ENCODE measurements at places on chromosomes 7 and 10.

- no peak for DNase-seq
Measured at GRCh38 chr10:103504181-103504783, 10.8 kb downstream of the NEURL1 start.

- no peak for DNase-seq
Measured at GRCh38 chr7:128235471-128235870, 5.6 kb upstream of the LEP start.

DNA sequence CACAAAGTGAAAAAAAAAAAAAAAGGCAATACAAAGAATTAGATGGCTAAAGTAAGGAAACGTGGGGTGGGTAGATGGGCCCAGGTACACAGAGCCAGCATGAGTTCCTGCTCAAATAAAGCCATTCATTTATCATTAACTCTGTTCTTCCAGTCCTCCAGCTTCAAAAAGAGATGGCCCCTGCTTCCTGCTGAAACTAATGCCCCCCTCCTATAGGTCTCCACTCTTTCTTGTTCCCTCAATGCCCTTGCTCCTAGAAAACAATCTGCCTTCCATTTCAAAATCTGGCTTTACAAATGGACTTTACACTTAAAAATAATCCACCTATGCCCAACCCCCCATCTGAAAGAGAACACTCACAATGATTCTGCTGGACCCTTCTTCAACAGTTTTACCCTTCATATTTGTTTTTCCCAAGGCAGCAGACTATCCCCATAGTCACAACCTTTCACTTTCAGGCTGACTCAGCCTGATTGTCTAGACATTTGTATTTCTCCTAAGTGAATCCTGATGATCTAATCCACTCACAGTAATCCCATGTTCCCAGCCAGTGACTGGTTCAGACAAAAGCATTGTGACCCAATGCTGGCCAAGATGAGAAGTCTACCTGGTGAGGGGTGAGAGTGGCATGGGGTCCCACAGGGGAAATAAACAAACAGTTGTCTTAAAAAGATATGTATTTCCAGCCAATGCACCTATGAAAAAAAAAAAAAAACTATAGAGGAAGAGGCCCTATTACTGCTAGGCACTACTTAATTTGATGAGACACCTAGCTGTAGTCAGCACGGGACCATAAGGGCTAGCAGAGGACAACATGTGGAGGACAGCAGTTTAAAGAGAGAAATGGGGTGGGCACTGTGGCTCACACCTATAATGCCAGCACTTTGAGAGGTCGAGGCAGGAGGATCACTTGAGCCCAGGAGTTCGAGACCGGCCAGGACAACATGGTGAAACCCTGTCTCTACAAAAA, 74.6 kb upstream of the GRID1 start:
- DNase-seq = no peak

DNA sequence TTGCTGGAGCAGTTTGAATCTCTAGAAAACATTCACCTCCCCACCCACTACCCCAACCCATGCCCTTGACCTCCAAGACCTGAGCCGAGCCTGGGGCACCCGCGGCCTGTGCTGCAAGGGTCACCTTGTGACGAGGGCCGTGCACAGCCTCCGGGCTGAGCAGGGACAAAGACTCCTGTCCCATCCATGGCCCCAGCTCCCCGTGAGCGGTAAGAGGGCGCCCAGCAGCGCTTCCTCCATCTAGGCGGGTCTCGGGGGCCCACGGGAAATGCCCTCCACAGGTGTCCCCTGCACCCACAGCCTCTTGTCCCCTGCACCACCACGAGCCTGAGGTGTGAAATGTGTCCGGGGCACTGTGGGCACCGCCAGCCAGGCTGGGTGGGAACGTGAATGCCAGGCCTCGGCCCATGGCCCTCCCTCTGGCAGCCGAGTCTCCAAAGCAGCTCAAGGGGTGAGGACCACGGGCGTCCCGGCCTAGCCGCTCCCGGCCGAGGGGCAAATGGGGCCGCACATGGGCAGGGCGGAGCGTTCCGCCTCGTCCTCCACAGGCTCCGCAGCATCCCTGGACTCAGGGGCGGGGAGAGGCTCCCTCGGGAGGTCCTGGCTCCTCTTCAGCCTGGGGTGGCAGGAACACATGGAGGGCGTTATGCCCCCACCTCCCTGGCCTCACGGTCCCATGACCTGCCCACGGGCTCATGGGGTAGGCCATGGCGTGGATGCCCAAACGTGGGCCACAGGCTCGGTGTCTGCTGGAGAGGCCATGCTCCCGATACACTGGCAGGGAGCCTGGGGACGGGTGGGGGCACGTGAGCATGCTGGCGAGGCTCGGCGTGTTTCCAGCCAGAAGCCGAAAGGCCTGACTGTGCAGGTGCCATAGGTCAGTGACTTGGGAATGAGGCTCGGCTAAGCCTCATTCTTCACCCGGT, 21.1 kb downstream of the DPYSL4 start:
- no peak for DNase-seq

GRCh38 chr7:13992596-13992964, 3.1 kb upstream of the ETV1 start:
- DNase-seq = no peak

GRCh38 chr7:1668396-1669063, 1.5 kb upstream of the ELFN1 start:
- no peak for DNase-seq

- no peak for DNase-seq
Measured at GRCh38 chr7:139397192-139397591, 37.5 kb downstream of the LUC7L2 start.

- DNase-seq = no peak
Measured at GRCh38 chr7:46432708-46433107, 511.6 kb upstream of the IGFBP3 start.

GRCh38 chr7:85023066-85023712, 163.7 kb downstream of the SEMA3D start:
- DNase-seq = peak; percentile 31

- no peak for DNase-seq
Measured at GRCh38 chr10:22684699-22685098, 29.7 kb downstream of the PIP4K2A start.

DNA sequence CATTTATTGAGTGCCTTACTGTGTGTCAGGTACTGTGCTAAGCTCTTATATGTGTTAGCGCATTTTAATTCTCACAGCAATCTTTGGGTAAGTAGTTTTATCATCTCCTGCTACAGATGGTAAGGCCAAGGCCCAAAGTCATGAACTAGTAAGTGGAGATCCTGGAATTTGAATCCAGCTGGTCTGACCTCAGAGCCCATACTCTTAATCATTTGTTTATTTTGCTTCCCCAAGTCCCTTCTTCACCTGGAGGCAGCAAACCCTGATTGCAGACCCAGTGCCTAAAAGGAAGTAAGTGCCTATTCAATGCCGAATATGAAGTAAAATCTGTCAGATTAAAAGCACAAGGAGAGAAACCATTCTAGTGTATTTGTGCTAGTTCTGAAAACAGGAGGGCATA, 182.9 kb upstream of the TCF7L2 start:
- no peak for DNase-seq

DNA sequence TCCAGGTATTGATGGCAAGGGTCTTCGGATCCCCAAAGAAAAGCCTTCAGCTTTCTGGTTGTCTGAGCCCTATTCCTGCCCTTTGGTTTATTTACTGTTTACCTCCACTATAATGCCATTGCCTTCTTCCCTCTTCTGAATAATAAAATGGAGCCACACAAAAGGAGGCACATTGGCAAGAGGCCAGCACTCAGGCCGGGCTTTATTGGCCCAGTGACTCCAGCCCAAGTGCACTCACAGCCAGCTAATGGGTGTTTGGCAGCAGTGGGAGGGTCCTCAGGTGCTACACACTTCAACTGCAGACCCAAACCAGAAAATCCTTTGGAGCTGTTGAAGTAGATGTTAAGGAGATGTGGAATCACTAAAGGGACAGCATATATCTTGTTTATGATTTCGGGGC, 336.0 kb downstream of the PLXNA4 start:
- DNase-seq = no peak

- DNase-seq = peak; percentile 22
Measured at GRCh38 chr10:33483124-33483815, 148.8 kb upstream of the NRP1 start.

Data from NCI-H2171 (cell line).